T-cell (primary cell): ENCODE measurements at places on chromosomes 2 and 18. TPM values are rescaled to one million over a fixed set of nuclear protein-coding genes. Genes with fewer than 3 reads are reported as not detected.

Gene RFTN2
- 0.12 TPM for total RNA-seq

Gene COMMD1
- 23.8 TPM for total RNA-seq

Gene CFC1
- total RNA-seq: not detected

Gene HOXD11
- not detected for total RNA-seq

Gene ALPP
- total RNA-seq: not detected
